ENCODE measurements at places on chromosomes 4 and X.

DNA sequence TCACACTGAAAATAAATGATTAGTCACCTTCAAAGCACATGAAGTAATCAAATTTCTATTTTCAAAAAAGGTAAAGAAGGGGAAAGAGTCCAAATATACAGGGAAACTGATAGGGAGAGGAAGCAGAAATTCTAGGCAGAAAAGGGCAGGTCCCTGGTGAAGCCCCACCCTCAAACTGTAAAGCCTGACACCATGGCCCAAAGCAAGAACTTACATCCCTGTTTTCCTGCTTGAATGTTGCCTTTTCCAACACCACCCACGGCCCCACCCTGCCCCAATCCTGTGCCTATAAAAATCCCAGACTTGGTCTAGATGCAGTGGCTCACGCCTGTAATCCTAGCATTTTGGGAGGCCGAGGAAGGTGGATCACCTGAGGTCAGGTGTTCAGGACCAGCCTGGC, 361.8 kb downstream of the PPP3CA start:
- DNase-seq: no peak

- no peak for DNase-seq
These were observed 48.3 kb downstream of the VGLL1 start for GRCh38 chrX:136580316-136580715.

DNA sequence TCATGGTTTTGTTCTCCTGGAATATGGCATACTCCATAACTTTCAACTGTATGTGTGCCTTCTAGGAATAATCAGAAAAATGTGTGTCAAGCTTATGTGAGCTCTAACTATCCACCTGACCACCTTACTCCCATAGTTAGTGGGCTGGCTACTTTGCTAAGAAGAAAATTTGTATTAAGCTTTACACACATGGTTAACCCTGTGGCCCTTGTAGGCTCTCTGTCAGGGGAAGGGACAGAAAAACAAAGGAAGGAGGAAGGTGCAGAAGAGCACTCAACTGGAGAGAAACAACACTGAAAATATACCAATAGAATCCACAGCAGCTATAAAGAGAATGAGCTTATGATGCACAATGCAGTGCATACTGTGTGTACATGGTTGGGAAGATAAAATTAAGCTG, 84.6 kb downstream of the PPP3CA start:
- no peak for DNase-seq

GRCh38 chr4:24887881-24888430, 24.9 kb downstream of the CCDC149 start:
- no peak for DNase-seq

DNA sequence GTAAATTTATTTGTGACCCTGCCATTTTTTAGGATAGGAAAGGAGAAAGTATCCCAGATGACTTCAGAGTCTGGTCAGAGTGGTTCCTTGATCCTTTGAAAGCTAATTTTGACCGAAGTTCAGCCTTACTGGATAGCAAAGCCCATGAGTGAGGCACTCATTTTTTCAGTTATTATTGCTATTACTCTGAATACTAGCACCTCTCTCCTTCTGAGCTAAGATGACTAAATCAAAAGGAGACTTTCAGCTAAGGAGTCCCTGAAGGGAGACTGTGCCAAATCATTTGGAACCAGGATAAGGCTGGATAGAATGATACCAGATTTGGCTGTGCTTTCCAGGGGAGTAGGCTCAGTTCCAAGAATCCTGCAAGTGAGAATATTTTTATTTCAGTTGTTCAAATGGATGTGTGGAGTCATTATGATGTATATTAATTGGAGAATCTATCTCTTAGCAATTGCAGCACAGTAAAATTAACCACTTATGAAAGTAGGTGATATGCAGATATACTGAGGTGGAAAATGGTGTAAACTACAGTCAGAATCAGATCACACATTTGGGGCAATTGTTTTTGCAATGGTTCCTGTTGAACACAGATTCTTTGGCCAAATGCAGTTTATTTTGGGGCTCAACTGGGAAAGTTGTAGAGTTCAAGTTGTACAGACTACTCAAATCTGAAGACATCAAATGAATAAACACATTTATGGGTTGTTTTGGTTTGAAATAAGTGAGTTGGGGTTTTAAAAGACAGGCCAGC, 1.2 kb downstream of the P2RY10 start:
- DNase-seq: no peak

DNA sequence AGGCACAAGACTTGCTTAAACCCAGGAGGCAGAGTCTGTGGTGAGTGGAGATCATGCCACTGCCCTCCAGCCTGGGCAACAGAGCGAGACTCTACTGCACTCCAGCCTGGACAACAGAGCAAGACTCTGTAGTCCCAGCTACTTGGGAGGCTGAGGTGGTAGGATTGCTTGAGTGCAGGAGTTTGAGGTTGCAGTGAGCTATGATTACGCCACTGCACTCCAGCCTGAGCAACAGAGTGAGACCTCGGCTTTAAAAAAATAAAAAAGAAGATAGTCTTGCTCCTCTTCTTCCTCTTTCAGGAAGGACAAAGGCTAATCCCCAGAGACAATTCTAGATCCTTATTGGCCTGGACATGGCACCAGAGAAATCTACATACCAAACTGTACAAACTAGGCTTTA, 5.7 kb upstream of the PPEF2 start:
- DNase-seq: no peak

Measured in fibroblast of skin of back (primary cell).